CD8-positive, alpha-beta memory T cell (primary cell): ENCODE measurements at places on chromosomes 1 and 21. TPM values are rescaled to one million over a fixed set of nuclear protein-coding genes. Genes with fewer than 3 reads are reported as not detected.
A peak's percentile ranks its signal among the peaks of the same experiment; 100 is the strongest.

DNA sequence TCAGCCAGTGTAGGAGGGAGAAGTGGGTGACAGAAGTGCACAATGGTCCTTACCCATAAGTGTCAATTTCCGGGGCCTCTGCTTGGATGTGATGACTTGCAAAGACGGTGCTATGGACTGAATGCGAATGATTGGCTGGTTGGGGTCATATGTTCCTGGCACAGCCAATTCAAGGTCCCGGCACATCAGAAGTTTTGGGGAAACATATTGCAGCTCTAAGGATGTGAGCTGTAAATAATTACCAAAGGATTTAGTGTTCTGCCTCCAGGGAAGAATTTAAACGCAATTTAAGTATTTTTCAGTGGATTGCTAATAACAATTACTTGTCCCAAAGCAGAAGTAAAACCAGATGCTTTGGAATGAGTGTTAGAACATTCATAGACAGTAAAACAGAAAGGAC, 26.9 kb upstream of the EXOSC10 start:
- no peak for DNase-seq
- peaks cover 63% of the 10 kb centered on the region for H3K36me3 ChIP-seq
- H3K4me3 ChIP-seq = no peak overlapping the region

- no peak for DNase-seq
- no peak overlapping the region for H3K4me3 ChIP-seq
- H3K36me3 ChIP-seq = no peaks in the 10 kb centered on the region
- H3K4me1 ChIP-seq = no peaks in the 10 kb centered on the region
These were observed 720.7 kb upstream of the CXADR start for GRCh38 chr21:16792101-16792500.

DNA sequence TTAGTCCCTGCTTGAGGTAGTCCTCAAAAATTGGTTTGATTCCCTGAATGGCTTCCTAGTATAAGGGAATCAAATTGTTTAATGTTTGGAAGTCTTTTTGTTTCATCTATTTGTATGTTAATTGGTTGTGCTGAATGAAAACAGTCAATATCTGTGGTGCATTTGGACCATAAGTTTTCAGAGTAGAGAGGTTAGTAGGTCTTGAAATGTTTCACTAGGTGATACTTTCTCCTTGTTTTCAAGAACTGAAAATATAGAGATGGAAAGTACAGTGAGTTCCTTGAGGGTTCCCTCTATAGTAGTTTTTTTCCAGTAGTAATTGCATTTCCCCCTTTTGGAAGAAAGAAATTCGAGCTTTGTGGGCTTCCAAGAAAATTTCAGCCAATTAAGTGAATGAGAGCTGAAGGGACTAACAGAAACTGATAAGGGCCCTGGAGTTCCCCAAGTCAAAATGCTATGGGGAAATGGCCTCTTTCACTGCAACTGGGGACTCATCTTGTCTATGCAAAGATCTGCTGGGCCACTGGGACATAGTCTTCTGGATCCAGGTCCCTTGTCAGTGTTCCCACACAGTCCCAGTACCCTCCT, 18.6 kb upstream of the CEP350 start:
- H3K4me1 ChIP-seq = no peaks in the 10 kb centered on the region
- DNase-seq = no peak
- no peak overlapping the region for H3K4me3 ChIP-seq
- H3K27me3 ChIP-seq = no peaks in the 10 kb centered on the region

DNA sequence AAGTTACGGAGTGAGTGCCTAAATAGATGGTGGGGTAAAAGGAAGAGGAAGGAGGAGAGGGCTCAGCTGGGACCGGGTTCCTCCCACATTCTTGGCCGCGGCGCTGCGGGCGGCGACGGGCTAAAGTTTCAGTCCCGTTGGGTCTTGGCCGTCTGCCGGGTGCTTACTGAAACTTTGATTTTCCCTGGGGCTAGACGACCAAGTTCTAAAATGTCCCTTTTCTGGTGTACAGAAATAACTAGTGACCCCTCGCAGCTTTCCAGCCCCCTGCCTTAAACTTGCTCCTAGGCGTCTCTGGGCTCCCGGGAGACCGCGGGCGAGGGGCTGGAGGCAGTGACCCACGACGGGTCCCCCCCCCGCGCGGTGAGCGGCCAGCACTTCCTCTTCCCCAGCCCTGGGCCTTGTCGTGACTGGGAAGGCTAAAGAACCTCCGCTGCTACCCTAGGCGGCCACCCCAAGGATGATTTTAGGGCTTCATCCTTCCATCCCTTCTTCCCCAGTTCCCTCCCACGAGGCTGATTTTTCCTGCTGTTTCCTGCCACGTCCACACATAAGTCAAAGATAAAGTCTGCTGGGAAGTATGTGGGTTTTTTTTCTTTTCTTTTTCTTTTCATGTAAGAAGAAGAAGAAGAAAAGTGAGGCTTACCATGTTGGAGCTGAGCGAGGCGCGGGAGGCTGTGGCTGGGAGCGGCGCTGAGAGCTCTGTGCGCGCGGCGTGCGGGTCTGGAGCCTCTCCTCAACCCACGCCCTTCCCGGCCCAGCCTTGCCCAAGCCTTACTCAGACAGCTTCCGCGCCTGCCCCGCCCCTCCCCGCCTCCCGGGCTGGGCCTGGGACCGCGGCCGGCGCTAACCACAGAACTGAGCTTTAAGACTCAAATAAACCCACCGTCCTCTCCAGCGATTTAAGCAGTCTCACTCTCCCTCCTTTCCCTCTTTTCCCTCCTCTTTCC, at the start of gene S100A11:
TSS of gene S100A11 (minus strand) at position 738 of the 950 bp plus-strand sequence. CDS start at position 649, 89 bp downstream.
- H3K36me3 ChIP-seq = peaks cover 24% of the 10 kb centered on the region
- H3K27ac ChIP-seq = peak within 1 kb of the TSS; percentile 79

GRCh38 chr1:111989531-111990025, at the start of gene KCND3:
TSS of gene KCND3 (minus strand) at chr1:111989668.
- no peak within 1 kb of the TSS for H3K4me3 ChIP-seq
- no peak for DNase-seq
- no peaks in the 10 kb centered on the region for H3K4me1 ChIP-seq

DNA sequence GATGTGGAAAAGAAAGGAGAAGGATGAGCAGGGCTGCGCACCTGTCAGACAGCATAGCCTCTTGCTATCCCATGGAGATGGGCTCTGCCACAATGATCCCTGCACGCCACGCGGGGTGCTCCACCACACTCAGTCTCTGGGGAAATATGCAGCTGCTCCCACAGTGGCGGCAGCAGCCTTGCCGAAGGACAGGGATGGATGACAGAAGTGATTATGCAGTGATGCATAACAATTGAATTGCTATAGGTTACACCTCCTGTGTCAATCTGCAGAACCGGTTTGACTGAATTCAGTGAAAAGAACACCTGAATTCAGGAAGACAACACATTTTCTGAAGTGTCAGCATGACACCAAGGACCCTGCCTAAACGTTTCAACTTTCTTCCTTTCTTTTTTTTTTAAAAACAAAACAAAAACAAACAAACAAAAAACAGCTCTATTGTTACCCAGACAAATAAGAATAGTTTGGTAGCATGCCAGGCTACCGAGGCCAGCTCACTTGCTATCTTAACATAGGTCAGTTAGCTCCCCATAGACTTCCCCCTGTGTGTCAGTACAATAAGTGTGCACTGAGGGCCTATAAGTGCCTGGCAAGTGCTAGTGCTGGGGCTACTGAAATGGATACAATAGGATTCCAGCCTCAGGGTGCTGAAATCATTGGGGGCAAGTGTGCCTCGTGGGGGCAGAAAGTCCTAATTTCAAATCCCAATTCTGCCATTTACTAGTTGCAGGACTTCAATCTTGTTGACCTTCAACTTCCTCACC, 127.6 kb upstream of the LMO4 start:
- no peak overlapping the region for H3K4me3 ChIP-seq
- no peaks in the 10 kb centered on the region for H3K4me1 ChIP-seq
- no peak for DNase-seq
- H3K27ac ChIP-seq = no peak overlapping the region
- H3K27me3 ChIP-seq = peaks cover 5% of the 10 kb centered on the region

GRCh38 chr1:81664341-81664740, 136.4 kb upstream of the ADGRL2 start:
- no peaks in the 10 kb centered on the region for H3K36me3 ChIP-seq
- no peak overlapping the region for H3K4me3 ChIP-seq
- no peaks in the 10 kb centered on the region for H3K4me1 ChIP-seq
- DNase-seq = no peak

DNA sequence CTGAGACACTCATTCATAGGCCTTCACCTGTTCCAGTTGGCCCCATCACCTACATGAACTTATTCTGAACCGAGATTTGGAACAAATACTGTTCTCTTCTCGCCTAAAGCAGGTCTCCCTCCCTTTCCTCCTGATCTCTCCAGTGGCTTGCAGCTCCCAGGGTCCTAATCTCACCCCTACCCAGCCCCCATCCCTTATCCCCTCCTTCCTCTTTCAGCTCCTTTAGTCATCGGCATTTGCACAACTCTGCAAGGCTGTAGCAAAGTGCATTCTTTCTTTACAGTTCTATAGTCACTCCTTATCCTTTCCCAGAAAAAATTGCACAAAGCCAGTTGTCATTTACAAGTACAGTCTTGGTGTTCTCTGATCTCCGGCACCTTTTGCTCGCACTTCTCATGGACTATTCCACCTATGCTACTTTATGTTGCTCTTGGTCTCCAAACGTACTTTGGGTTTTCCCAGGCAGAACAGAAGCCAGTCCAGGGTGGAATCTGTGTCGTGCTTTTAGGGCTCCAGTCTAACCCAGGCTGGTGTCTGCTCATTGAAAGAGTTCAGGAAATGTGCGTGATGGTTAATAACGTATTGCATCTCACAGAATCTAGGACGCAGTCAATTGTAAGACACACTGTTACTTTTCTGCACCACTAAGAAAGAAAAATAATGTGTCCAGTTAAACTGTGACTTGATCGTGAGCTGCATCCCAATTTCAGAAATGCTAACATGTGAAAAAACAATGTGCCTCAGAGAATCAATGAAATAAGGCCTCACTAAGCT, 965 bp downstream of the ABCA4 start:
- no peaks in the 10 kb centered on the region for H3K4me1 ChIP-seq
- no peak overlapping the region for H3K27ac ChIP-seq
- H3K4me3 ChIP-seq = no peak overlapping the region
- H3K27me3 ChIP-seq = no peaks in the 10 kb centered on the region

- H3K36me3 ChIP-seq = peaks cover 12% of the 10 kb centered on the region
- H3K4me3 ChIP-seq = peak overlapping the region; percentile 1
- no peak for DNase-seq
- peaks cover 97% of the 10 kb centered on the region for H3K4me1 ChIP-seq
- no peak overlapping the region for H3K27ac ChIP-seq
These were observed 9.7 kb downstream of the SKI start for GRCh38 chr1:2237773-2238172.

- no peak overlapping the region for H3K4me3 ChIP-seq
- no peak for DNase-seq
- H3K27ac ChIP-seq = no peak overlapping the region
- H3K4me1 ChIP-seq = no peaks in the 10 kb centered on the region
These were observed 38.2 kb downstream of the ARHGEF16 start for GRCh38 chr1:3492545-3493246.

GRCh38 chr1:32263744-32264143, 12.7 kb downstream of the LCK start:
- DNase-seq = no peak
- H3K4me3 ChIP-seq = peak overlapping the region; percentile 49
- no peaks in the 10 kb centered on the region for H3K27me3 ChIP-seq
- peaks cover 63% of the 10 kb centered on the region for H3K4me1 ChIP-seq
- no peak overlapping the region for H3K27ac ChIP-seq
- H3K36me3 ChIP-seq = peaks cover 3% of the 10 kb centered on the region

GRCh38 chr1:56845343-56845742, 9.3 kb upstream of the C8A start:
- no peak for DNase-seq
- no peak overlapping the region for H3K27ac ChIP-seq
- H3K4me1 ChIP-seq = no peaks in the 10 kb centered on the region
- no peak overlapping the region for H3K4me3 ChIP-seq
- no peaks in the 10 kb centered on the region for H3K27me3 ChIP-seq

- H3K4me3 ChIP-seq = peak overlapping the region; percentile 46
- no peaks in the 10 kb centered on the region for H3K27me3 ChIP-seq
- H3K36me3 ChIP-seq = no peaks in the 10 kb centered on the region
- no peak overlapping the region for H3K27ac ChIP-seq
These were observed 20.9 kb downstream of the CA6 start for GRCh38 chr1:8966606-8967005.

DNA sequence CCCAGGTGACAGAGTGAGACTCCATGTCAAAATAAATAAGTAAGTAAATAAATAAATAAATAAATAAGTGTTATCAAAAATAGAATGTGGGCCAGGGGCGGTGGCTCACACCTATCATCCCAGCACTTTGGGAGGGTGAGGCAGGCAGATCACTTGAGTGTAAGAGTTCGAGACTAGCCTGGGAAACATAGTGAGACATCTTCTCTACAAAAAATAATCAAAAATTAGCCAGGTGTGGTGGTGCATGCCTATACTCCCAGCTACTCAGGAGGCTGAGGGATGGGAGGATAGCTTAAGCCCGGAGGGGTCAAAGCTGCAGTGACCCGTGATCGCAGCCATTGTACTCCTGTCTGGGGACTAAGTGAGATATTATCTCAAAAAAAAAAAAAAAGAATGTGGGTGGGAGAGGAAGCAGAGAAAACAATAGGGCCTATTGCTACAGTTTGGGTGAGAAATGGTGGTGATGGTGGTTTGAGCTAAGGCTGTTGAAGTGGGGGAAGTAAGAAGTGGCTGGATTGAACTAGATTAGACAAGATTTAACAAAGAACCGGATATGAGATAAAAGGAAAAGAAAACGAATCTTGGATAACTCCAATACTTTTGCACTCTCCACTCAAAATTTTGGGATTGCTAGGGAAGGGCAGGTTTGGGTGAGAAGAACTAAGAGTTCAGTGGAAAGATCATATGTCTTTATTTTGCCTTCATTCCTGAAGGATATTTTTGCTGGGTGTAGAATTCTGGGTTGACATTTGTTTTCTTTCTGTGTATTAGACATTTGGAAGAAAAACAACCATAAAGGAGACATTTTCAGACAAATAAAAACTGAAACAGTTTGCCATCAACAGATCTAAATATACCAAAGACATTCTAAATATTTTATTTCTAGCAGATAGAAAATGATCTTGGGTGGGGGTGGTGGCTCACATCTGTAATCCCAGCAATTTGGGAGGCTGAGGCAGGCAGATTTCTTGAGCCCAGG, 57.1 kb upstream of the SPOCD1 start:
- H3K27me3 ChIP-seq = no peaks in the 10 kb centered on the region
- peak overlapping the region; percentile 43 for H3K27ac ChIP-seq
- H3K4me1 ChIP-seq = peaks cover 13% of the 10 kb centered on the region
- peak overlapping the region; percentile 11 for H3K4me3 ChIP-seq
- no peak for DNase-seq

Gene RHEX
- not detected for total RNA-seq

Gene ZYG11B
- 11.9 TPM for total RNA-seq

Gene MAP10
- 1.8 TPM for total RNA-seq

Gene TMEM81
- total RNA-seq = 2.9 TPM

Gene C1orf53
- 2.9 TPM for total RNA-seq

Gene LRRC7
- total RNA-seq = not detected

Gene C8B
- not detected for total RNA-seq

Gene TSNAX
- total RNA-seq = 48.0 TPM

Gene LCE1D
- not detected for total RNA-seq

Gene CLCA1
- not detected for total RNA-seq

Gene LYSMD1
- 4.6 TPM for total RNA-seq

Gene DENND2D
- total RNA-seq = 196 TPM

Gene LCE2A
- not detected for total RNA-seq
